ENCODE measurements at places on chromosomes 2 and 18.

DNA sequence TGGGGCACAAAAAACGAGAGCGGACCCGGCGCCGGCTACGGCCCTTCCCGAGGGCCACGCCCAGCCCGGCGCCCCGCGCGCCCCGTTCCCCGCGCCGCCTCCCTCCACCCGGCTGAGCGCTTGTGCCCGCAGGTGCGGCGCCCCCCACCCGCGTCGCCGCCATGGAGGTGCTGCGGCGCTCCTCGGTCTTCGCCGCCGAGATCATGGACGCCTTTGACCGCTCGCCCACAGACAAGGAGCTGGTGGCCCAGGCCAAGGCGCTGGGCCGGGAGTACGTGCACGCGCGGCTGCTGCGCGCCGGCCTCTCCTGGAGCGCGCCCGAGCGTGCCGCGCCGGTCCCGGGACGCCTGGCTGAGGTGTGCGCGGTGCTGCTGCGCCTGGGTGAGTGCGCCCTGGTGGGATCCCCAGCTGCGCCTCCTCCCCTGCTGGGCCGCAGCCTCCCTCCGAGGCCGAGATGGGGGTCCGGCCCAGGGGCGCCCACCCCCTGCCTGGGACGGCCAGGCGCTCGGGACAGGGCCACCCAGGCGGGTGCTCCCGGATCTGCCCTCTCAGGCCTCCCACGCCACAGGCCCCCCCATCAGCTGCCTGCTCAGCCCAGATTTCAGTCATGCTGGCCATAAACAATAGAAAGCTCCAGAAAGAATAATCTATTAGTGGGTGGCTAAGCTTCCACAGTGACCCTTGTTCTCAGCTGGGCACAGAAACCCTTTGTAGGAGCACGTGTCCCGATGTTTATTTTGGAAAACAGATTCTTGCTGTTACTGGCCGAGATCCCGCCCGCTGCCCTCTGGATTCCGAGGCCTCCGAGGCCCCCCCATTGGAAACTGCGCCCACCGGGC lies 997 bp downstream of the BOK start:
- peak; percentile 37 for DNase-seq

DNA sequence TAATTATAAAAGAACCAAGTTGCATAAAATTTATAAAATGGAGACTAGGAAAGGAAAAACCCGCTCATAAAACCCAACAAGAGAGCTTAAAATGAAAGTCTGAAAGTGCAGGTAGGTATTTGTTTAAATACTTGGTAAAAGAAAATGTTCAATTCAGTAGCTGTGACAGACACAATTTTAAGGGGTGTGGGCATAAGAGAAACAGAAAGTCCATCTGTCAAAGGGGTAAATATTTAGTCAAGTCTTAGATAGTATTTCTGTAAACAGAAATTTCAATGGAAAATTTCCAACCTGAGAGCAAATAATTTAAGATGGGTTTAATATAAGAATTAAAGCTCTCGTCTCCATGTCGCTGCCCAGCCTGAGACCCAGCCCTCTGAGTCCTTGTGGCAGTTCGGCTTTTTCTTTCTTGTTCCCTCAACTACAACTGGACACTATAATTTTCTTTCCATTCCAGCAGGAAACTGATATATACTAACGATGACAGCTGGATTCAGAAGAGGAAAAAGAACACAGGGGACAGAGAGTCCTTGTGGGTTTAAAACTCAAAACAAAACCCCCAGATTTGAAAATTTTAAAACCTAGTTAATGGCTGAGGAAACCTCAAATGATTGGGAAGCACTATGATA lies 88.0 kb upstream of the ZFP36L2 start:
- DNase-seq: no peak

- no peak for DNase-seq
Observed at GRCh38 chr2:167487728-167488127, 599.4 kb downstream of the XIRP2 start.

- DNase-seq: peak; percentile 57
Observed at GRCh38 chr2:55010149-55010591, 40.1 kb downstream of the RTN4 start.

Data from nucleus accumbens (tissue), 56 donors.